ENCODE measurements at places on chromosomes 6 and 20.

DNA sequence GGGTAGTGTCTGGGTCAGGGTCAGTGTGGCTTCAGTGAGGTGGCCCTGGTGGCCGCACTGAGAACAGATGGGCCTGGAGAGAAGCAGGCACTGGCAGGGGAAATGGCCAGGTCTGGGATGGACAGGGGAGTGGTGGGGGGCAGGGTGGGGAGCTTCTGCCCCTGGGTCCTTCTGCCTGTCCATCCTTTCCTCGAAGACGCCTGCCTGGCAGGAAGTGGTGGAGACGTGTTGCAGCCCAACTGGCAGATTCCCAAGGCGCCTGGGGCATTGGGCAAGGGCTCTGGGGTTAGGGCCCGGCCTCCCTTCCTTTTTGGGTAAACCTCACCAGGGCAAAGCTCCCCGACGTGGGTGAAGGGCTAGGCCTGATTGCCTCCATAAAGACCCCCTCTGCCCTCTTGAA, 10.4 kb downstream of the SRC start:
- DNase-seq, result no peak

GRCh38 chr6:113674075-113674474, 183.1 kb upstream of the MARCKS start:
- DNase-seq, result no peak

- no peak for DNase-seq
Observed at GRCh38 chr6:98945311-98946115, 2.2 kb downstream of the FBXL4 start.

- no peak for DNase-seq
Observed at GRCh38 chr6:16639684-16640480, 121.4 kb downstream of the ATXN1 start.

Measured in GM12892 (cell line).